SHP77 treated with DMSO at 0.1 percent for 48 hours (cell line): ENCODE measurements at places on chromosomes 4 and X.
A peak's percentile ranks its signal among the peaks of the same experiment; 100 is the strongest.

- no peak for DNase-seq
These were observed 60.9 kb upstream of the TXK start for GRCh38 chr4:48194971-48195370.

- no peak for DNase-seq
These were observed 26.3 kb downstream of the PDHA1 start for GRCh38 chrX:19370061-19370460.

GRCh38 chr4:136713140-136713539 is 819.2 kb downstream of the PCDH18 start:
- DNase-seq: no peak

DNA sequence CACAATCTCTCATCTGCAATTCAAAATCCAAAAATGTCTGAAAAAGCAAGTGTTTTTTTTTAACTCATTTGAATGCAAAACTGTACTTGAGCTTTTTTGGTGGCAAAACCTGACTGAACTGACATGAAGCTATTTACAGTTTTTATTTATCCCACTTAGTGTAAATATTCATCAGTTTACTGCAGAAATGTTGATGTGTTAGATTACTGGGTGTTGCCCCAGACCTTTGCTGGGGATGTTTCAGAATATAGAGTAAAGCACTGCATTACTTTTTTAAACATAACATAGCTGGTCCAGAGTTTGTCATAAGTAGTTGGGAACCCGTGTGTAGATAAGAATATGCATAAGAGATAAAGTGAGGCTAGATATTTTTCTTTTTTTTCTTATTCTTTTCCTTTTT is 27.3 kb downstream of the PTPN13 start:
- DNase-seq: no peak

- DNase-seq: no peak
These were observed 251.6 kb downstream of the CBR4 start for GRCh38 chr4:168758351-168758876.

- no peak for DNase-seq
These were observed 649.6 kb upstream of the DIPK2B start for GRCh38 chrX:45850197-45850774.

- no peak for DNase-seq
These were observed 75.5 kb upstream of the MAOA start for GRCh38 chrX:43580621-43581020.

- no peak for DNase-seq
These were observed 43.0 kb downstream of the DIPK2B start for GRCh38 chrX:45157647-45158046.

DNA sequence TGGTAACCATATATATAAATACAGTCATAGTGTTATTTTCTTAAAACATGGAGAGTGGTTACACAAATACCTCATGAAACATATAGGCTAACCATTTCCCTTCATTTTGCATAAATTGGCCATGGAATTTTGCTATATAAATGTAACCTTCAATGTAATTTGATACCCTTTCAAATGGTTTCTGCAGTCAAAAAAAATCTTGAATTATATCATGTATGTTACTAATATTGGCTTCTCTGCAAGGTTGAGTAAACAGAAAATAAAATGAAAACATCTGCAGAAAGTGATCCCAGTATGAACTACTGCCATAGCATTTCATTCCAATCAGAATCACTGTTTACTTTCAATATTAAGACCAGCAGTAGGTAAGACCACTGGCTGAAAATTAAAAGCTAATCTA is 1165.9 kb upstream of the TENM3 start:
- DNase-seq: no peak

GRCh38 chrX:68989865-68990606 is 161.2 kb downstream of the EFNB1 start:
- DNase-seq: no peak

DNA sequence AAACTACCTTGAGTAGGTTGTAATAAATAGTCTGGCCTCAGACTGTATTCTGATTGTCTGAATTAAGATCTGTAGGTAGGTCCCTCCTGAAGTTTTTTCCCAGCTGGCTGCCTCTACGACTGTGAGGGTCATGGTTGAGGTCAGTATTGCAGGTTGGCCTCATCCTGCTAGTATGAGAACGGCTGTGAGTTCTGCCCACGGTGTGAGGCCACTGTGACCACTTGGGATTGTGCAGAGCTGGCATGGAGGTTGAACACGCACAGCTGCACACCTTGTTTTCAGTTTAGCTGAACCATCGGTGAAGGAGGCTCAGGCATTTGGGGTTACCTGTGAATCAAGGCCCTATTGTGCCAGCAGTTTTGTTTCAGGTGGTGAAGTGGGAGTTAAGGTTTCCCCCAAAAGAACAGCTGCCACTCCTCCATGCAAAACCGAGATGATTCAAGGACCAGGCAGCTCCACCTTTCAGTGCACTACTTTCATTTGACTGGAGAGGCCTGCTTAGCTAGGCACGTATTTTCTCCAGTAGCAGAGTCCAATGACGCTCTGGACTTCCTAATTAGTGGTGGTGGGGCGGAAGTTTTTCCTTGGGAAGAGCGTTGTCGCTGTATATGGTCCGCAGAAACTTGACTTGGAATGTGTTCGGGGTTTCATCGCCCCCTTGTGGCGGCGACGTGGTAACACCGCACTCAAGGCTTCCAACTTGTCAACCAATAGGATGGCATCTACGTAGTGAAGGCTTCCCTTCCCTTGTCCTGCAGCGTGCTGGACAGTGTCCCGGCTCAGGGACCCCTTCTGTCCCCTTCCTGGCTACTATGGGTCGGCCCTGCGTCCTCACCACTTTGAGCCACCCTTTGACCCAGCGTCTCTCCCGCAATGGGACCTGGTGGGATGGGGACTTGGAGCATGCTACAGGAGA is 13.8 kb downstream of the CMC4 start:
- no peak for DNase-seq

- no peak for DNase-seq
These were observed 108.8 kb upstream of the STIM2 start for GRCh38 chr4:26751838-26752237.

DNA sequence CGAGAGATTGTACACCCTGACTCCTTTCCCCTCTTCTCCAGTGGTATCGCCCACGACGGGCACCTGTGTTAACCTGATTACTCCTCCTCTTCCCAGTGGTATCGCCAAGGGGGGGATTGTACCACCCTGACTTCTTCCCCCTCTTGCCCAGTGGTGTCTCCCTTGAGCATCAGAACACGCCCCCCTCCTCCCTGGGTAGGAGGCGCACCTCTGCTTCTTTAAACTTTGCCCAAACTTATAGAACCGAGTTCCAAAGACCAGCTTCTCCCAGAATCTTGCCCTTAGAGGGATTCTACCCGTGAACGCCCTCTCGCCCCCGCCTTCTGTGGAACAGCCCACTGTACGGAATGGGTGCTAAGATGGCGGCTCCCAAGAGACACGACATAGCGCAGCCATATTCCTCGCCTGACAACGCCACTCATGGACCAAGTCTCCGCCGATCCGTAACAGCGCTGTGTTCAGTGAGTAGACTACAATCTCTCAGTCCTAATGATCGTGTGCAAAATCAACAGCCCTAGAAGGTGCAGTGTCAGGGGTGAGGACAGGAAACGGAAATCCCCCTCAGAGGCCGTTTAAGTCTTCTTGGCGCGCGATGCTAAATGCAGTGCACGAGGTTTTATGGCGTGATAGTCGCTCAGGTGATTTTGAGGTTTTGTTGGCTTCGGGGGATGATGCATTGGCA is 4.2 kb upstream of the ZNF157 start:
- peak; percentile 75 for DNase-seq

- no peak for DNase-seq
These were observed 53.2 kb upstream of the TMEM150C start for GRCh38 chr4:82614838-82615449.

DNA sequence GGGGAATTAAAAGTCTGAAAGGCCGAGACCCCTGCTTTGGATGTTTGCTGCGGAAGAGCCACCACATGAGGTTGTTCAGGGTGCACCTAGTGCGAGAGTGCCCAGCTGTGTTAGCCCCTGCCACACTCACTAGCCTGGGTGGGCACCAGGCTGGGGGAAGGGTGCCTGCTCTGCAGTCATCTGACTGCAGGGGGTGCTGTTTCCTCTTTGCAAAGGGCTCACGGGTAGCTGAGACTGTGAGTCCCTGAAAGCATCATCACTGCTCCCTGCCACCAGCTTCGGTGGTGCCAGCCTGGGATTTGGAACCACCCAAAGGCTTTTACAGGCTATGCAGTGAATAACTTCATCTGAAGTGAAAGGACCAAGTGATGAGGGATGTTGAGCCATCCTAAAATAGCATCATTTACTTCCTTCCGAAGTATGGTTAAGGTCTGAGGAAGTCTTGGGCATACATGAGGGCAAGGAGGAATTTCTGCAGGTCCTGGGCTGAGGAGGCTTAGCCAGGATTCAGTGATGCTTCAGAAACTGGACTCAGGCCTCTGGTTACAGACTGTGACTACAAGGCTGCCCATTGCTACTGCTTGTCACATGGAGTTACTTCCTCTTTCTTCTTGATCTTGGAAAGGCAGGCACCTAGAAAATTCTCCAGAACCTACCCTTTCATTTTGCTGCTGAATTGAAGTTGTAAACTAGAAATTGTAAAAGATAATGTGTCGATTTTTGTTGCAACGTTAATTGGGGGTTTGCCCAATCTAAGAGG is 293.2 kb upstream of the PRPS2 start:
- no peak for DNase-seq

GRCh38 chr4:112289407-112290253 is 3.9 kb upstream of the TIFA start:
- no peak for DNase-seq

GRCh38 chr4:38791010-38791409 is 8.2 kb upstream of the TLR10 start:
- no peak for DNase-seq

DNA sequence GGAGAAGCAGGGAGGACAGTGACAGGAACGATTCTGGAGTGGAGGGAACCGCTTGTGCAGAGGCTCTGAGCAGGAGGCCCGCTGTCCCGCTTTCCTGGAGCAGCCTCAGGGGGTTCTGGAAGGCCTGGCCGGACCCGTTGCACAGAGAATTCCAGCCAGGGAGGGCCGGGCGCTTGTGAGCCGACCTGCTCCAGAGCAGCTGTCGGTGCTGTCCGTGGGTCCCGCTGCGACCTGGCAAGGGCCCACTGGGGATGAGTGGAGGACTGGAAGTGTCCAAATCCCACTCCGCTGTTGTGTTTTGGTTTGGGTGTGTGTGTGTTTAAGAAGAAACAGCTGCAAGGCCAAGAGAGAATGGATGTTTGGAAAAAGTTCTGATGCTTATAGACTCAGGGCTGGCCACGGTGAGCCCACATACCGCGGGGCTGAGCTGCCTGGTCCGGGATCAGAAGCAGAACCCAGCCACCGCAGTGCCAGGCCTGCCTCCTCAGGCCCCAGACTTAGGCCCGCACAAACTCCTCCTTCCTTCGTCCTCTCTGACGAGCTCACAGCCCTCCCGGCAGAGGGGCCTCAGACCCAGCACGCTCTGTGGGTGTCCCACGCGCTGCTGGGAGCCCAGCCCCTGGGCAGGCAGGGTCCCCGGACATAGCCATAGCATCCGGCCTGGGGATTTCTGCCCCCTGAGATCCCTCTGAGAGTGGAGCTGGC is 73.9 kb downstream of the HTRA3 start:
- DNase-seq: no peak
